ENCODE measurements at places on chromosomes 6 and 20.

DNA sequence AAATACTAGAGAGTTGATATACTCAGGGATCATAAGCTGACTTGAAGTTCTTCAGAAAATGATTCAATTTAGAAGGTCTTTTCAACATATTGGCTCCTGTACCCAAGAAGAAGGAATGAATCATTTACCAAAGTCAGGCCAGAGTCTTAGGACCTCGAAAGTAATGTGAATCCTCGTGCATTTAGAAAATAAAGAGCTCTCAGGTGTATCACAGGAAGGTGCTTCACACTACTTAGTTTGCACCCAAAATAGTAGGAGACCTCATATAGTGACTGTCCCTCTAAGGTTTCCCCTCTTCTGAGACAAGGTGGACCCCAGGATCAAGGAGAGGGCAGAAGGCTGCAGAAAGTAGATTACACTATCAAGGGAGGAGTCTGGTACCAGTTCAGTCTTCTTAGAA lies 71.8 kb downstream of the F13A1 start:
- DNase-seq: no peak

GRCh38 chr6:579339-579738 lies 77.6 kb downstream of the HUS1B start:
- no peak for DNase-seq

DNA sequence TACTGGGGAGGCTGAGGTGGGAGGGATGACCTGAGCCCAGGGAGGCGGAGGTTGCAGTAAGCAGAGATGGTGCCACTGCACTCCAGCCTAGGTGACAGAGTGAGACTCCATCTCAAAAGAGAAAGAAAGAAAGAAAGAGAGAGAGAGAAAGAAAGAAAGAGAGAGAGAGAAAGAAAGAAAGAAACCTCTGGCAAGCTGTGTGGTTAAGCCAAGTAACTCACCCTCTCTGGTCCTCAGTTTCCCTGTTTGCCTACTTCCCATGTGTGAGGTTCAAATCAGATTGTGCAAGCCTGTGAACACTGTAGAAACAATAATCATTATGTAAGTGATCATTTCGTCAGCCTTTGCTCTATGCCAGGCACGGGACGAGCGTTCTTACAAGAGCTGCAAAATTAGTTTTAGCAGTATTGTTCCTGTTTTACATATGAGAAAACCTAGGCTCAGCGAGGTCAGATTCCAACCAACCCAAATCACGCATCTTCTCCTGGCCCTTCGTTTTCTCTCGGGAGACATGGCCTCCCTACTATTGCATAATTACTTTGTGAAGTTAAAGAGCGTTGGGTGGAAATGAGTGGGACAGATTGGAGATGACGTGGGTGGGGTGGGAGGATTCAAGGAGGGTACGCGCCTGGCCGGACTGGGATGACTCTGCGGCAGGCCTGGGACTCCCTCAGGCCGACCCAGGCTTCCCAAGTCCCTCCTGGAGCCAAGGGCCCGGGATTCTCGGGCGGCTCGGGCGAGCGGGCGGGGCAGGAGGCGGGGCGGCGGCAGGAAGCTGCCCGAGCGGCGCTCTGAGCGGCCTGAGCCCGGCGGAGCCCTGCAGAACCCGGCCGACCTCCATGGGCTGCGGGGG lies at the start of gene SNX21:
Gene SNX21, plus strand, starts transcription at position 770 of the 853 bp plus-strand sequence. CDS start 121 bp downstream, outside the sequence.
- no peak for DNase-seq

DNA sequence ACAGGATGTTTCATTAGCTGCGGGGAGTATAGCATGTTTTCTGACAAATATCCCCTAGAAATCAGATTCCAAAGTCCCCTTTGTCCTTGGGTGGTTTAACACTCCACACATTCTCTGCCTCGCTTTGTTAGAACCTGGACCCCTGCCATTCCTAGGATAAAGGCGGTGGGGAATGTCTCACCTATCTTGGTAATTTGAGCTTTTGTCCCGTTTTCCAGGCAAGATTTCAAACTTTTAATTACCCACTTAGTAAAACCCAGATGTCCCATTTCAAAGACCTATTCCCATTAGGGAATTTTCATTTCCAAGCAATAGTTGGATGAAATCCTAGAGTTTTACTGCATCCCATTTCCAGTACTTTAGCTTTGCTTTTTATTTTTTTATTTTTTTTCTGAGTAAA lies 501.0 kb upstream of the MAP3K7 start:
- no peak for DNase-seq

- DNase-seq: no peak
Observed at GRCh38 chr20:1353956-1354355, 25.0 kb upstream of the SDCBP2 start.

GRCh38 chr6:72064399-72064975 lies 178.1 kb downstream of the RIMS1 start:
- no peak for DNase-seq

- no peak for DNase-seq
Observed at GRCh38 chr6:40894962-40895799, 143.8 kb downstream of the UNC5CL start.

- DNase-seq: no peak
Observed at GRCh38 chr20:38573413-38573812, 7.6 kb upstream of the ADIG start.

- no peak for DNase-seq
Observed at GRCh38 chr6:48229841-48230240, 118.8 kb upstream of the PTCHD4 start.

All from effector CD4-positive, alpha-beta T cell (primary cell).